B cell (primary cell): ENCODE measurements at places on chromosomes 4 and X. TPM values are rescaled to one million over a fixed set of nuclear protein-coding genes. Genes with fewer than 3 reads are reported as not detected.

The CT55 gene
- total RNA-seq: not detected in 2 replicates

The HTN1 gene
- total RNA-seq: not detected in 2 replicates

The CLDN22 gene
- not detected in 2 replicates for total RNA-seq

The PAGE2 gene
- 1.7 TPM in 1 of 2 replicates, not detected in the other for total RNA-seq

The GC gene
- total RNA-seq: not detected in 2 replicates

The HTRA3 gene
- total RNA-seq: not detected in 2 replicates

The SPANXB1 gene
- not detected in 2 replicates for total RNA-seq

The SAGE1 gene
- not detected in 2 replicates for total RNA-seq

The COX18 gene
- total RNA-seq: 12.7 and 14.4 TPM in 2 replicates

The RBMXL3 gene
- total RNA-seq: not detected in 2 replicates

The RHOXF2B gene
- not detected in 2 replicates for total RNA-seq

The HMGN5 gene
- 0.37 and 0.46 TPM in 2 replicates for total RNA-seq

The ADH1B gene
- total RNA-seq: not detected in 2 replicates

The SLIT2 gene
- total RNA-seq: 0.27 TPM in 1 of 2 replicates, not detected in the other

The CNKSR2 gene
- total RNA-seq: 18.8 and 22.5 TPM in 2 replicates

The RAI2 gene
- not detected in 2 replicates for total RNA-seq

The CTAG1A gene
- total RNA-seq: not detected in 2 replicates

The ALB gene
- total RNA-seq: not detected in 2 replicates

The UGT8 gene
- 23.2 and 24.0 TPM in 2 replicates for total RNA-seq

The AFP gene
- not detected in 2 replicates for total RNA-seq

The MGARP gene
- total RNA-seq: not detected in 2 replicates

The MAGEA2B gene
- total RNA-seq: not detected in 2 replicates

The ADRA2C gene
- not detected in 2 replicates for total RNA-seq

The PTCHD1 gene
- total RNA-seq: not detected in 2 replicates

The TXK gene
- 0.79 and 2.5 TPM in 2 replicates for total RNA-seq

The CLGN gene
- total RNA-seq: 0.15 TPM in 1 of 2 replicates, not detected in the other

The MAGEA2 gene
- total RNA-seq: not detected in 2 replicates

The TENM3 gene
- not detected in 2 replicates for total RNA-seq

The MAGEB2 gene
- total RNA-seq: not detected in 2 replicates

The RAB40A gene
- total RNA-seq: 0.36 and 0.67 TPM in 2 replicates

The STK32B gene
- 0.22 and 0.44 TPM in 2 replicates for total RNA-seq

The STOX2 gene
- total RNA-seq: not detected in 2 replicates

The RXFP1 gene
- not detected in 2 replicates for total RNA-seq

The FABP2 gene
- not detected in 2 replicates for total RNA-seq

The POF1B gene
- 1.2 and 1.9 TPM in 2 replicates for total RNA-seq

The RNF113A gene
- 32.1 and 37.2 TPM in 2 replicates for total RNA-seq

The AWAT2 gene
- total RNA-seq: not detected in 2 replicates

The CITED1 gene
- total RNA-seq: not detected in 2 replicates

The CSAG3 gene
- not detected in 2 replicates for total RNA-seq

The SYP gene
- 1.2 TPM in 2 replicates for total RNA-seq

The HMX1 gene
- total RNA-seq: not detected in 2 replicates

The ADH1A gene
- not detected in 2 replicates for total RNA-seq

The PPM1K gene
- 145 and 146 TPM in 2 replicates for total RNA-seq

The ARHGAP36 gene
- not detected in 2 replicates for total RNA-seq

The F9 gene
- not detected in 2 replicates for total RNA-seq

The FGG gene
- total RNA-seq: not detected in 2 replicates

The FTHL17 gene
- not detected in 2 replicates for total RNA-seq

The SPIN2A gene
- 3.3 and 3.7 TPM in 2 replicates for total RNA-seq

The P2RY4 gene
- 0.76 and 0.80 TPM in 2 replicates for total RNA-seq

The UGT2B11 gene
- total RNA-seq: not detected in 2 replicates
